ENCODE measurements at places on chromosomes 7 and 10.

- no peak for DNase-seq
These were observed 238.9 kb downstream of the FOXP2 start for GRCh38 chr7:114653364-114654088.

- DNase-seq = peak; percentile 90
These were observed at the start of gene PDZD8 for GRCh38 chr10:117375360-117376178. TSS of gene PDZD8 (minus strand) at chr10:117375440. CDS start at chr10:117375227, 213 bp downstream.

- no peak for DNase-seq
These were observed 110.6 kb upstream of the ZNF746 start for GRCh38 chr7:149608168-149608567.

- DNase-seq = no peak
These were observed 135.8 kb downstream of the HBP1 start for GRCh38 chr7:107304636-107305035.

- DNase-seq = no peak
These were observed 105.5 kb downstream of the NEUROD6 start for GRCh38 chr7:31234836-31235605.

- DNase-seq = no peak
These were observed 139.3 kb downstream of the CXCL12 start for GRCh38 chr10:44245601-44245938.
